ENCODE measurements at places on chromosomes 16 and 17.

DNA sequence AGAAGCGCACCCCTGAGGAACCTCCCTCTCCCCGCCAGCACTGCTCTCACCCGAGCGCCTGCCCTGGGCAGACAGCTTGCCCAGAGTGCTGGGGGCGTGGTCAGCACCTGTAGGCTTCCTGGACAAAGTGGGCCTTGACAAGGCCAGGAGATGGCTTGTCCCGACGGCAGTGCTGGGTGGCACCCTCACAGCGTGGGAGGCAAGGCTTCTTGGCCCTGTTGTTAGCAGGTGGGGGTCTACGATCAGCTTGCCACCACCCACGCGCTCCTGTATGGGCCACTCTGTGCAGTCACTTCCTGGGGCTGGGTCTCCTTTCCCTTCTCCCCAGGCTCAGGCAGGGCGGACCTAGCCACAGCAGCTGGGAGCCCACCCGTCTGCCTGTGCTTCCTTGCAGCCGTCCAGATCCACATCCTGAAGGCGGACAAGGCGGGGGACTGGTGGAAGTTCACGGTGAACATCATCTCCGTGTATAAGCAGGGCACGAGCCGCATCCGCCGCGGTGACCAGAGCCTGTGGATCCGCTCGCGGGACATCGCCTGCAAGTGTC is 218.0 kb downstream of the NTN1 start:
- peak; percentile 20 for DNase-seq

GRCh38 chr16:71658771-71659170 is 32.8 kb downstream of the MARVELD3 start:
- DNase-seq, result no peak

DNA sequence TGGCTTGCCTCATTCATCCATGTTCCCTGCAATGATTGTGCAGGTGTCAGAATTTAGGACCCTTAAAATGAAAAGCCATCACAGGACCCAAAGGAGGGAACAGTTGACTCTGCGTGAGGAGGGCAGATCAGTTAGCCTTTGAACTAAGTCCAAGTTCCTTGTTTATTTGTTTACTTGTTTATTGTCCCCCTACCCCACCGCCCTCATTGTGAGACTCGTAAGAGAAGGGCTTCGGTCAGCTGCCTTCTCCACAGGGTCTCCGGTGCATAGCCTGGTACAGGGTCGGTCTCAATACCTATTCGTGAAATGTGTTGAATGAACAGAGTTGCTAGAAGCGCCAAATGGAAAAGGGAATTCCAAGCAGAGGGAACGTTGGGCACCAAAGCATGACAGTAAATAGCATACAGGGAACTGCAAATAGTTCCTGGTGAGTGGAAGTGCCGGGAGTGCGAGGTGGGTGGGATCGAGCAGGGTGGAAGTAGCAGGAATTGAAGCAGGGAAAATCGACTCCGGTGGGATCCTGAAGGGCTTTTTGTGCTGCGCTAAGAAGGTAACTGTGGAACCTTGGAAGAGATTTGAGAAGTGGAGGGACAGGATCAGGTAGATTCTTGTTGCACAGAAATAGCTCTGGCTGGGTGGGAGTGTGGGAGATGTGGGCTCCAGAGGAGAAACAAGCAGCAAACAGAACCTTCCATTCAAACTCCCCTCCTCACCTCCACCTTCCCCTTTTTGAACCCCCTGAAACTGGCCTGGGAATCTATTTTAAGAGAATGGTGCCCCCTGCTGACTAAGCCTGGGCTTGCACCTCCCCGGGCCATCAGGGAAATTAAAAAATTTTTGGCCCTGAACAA is 12.7 kb downstream of the SLC35B1 start:
- peak; percentile 58 for DNase-seq

GRCh38 chr16:57157533-57157932 is 28.3 kb downstream of the PSME3IP1 start:
- DNase-seq, result no peak

- DNase-seq, result no peak
Measured at GRCh38 chr16:76527244-76527643, 250.0 kb downstream of the CNTNAP4 start.

GRCh38 chr17:78020717-78021108 is 62.2 kb downstream of the TNRC6C start:
- DNase-seq, result no peak

DNA sequence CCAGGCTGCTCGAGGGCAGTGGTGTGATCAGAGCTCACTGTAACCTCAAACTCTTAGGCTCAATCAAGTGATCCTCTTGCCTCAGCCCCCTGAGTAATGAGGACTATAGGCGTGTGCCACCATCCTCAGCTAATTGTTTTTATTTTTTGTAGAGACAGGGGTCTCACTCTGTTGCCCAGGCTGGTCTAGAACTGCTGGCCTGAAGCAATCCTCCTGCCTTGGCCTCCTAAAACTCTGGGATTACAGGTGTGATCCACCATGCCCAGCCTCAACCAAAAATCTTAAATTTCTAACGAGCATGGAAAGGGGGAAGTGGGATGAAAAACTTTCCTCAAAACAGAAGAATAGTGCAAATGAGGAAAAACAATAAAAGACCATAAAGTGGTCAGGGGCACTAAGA is 92.8 kb downstream of the CDC27 start:
- no peak for DNase-seq

DNA sequence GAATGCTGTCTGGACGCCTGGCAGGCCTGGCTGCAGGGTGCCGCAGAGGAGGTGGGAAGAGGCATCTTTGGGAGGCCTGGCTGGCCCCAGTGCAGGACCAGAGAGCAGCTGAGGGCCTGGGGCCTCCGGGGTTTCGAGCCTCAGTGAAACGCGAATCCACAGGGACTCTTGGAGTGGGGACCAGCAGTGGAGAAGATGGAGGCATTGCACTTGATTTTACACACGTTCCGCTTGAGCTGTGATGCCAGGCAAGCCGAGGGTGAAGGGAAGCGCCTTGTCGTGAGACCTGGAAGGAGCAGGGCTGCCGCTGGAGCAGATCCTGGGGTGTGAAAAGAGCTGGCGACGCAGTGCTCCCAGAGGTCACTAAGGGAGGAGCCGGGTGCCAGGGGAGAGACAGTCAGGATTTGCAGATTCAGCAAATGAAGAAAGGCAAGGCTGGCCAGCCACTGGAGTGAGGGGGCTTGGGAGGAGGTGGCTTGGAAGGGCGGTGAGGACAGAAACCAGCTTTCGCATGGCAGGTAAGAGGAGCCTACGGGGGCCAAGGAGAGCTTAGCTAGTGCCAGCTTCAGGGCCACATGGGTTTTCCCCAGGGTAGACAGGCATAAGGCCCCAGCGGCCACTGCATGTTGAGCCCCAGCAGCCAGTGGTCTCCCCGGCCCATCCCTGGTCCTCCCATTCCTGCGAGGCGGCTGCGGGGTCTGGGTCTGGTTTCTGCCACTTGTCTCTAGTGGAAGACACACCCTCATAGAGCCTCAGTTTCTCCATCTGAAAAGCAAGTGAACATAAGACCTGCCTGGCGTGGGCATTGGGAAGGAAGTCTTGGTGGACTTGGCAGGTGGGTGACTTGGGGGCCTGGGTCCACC is 175.2 kb upstream of the CHMP6 start:
- DNase-seq, result no peak

DNA sequence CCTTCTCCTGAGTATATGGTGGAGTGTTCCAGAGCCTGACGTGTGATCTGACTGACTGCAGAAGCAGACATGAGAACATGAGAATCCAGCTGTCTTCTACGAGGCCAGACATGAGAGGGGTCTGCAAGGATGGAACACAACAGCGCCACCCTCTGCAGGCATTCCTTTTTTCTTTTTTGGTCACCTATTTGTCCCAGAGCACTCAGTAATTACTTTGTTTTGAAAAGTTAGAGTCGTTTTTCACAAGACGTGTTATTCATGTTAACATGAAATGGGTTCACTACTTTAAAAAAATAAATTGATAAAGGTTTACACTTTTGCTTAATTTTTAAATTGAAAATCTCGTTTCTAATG is 43.8 kb upstream of the ATP2A3 start:
- DNase-seq, result no peak

Data from central memory CD4-positive, alpha-beta T cell (primary cell).